ENCODE measurements at places on chromosomes 4 and X.

- no peak for DNase-seq
Observed at GRCh38 chr4:63211776-63212479, 1197.3 kb downstream of the TECRL start.

- DNase-seq, result no peak
Observed at GRCh38 chr4:159195361-159195769, 92.5 kb downstream of the RAPGEF2 start.

- no peak for DNase-seq
Observed at GRCh38 chrX:110667706-110668105, 127.9 kb downstream of the CHRDL1 start.

GRCh38 chr4:104486716-104487504 is 7.8 kb downstream of the CXXC4 start:
- DNase-seq, result no peak

DNA sequence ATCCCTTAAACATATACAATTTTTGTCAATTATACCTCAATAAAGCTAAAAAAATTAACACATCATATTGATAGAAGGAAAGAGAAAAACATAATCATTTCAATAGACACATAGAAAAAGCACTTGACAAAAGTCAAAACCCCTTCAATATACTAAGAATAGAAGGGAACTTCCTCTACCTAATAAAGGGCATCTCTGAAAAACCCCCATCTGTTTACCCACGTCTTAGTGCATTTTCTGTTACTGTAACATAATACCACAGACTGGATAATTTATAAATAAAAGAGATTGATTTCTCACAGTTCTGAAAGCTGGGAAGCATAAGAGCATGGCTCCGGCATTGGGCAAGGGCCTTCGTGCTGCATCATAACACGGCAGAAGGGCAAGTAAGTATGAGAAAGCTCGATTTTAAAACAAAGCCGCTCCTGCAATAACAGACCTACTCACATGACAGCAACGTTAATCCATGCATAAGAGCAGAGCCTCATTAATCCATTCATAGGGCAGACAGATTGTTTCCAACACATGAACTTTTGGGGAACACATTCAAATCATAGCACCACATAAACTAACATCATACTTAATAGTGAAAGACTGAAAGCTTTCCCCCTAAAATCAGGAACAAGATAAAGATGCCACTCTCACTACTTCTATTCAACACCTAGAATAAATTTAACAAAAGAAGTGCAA is 15.7 kb downstream of the STEEP1 start:
- DNase-seq, result no peak

DNA sequence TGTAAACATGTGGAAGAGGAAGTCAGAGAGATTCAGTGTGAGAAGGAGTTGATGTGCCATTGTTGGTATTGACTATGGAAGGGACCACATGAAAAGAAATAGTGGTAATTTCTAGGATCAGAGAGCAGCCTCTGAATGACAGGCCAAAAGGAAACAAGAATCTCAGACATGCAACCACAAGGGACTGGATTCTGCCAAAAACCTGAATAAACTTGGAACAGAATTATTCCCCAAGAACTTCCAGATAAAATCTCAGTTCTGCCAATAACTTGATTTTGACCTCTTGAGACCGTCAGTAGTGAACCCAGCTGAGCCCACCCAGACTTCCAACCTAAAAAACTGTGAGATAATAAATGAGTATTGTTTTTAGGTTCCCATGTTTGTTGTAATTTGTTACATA is 653.6 kb upstream of the NR3C2 start:
- no peak for DNase-seq

GRCh38 chr4:152860046-152860445 is 76.1 kb upstream of the FHDC1 start:
- no peak for DNase-seq

DNA sequence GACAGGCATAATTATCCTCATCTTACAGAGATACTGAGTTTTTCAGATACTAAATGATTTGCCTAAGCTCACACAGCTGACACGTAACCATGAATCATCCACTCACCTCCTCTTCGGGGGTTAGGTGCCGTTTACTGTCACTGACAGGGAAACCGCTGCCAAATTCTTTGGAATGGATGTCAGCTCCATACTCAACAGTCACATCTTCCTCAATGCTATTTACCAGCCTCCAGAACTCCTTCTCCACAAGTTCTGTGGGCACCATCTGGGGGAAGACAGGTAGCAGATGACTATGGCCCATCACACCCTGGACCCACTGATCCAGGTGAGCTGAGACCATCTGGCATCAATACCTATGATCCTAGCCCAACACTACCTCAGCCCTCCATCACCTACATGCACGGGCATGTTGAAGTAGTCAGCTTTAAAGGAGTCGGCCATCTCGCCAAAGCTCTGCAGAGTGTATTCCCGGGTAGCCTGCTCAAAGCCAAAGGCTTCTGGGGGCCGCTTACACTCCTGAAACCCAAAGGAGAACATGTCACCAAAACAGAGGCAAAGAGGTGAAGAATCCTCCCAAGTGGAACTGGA is 13.5 kb downstream of the KDM5C start:
- no peak for DNase-seq

GRCh38 chr4:16772366-16772850 is 126.0 kb downstream of the LDB2 start:
- DNase-seq, result no peak

DNA sequence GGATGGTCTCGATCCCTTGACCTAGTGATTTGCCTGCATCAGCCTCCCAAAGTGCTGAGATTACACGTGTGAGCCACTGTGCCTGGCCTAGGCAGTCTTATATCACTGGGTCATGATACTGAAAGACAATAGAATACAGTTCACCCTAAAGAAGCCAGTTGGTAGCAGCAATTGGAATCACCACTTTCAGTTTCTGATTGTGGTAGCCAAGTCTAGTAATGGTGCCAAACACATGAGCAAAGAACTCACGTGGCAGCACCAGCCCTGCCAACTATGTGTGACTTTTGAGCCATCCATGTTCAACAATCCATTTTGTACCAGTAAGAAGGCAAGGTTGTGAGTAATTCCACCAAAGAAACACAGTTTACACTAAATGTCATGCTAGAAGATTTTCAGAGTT is 548.4 kb downstream of the KLHL13 start:
- no peak for DNase-seq

- DNase-seq, result no peak
Observed at GRCh38 chr4:77347351-77347966, 190.5 kb downstream of the CCNG2 start.

GRCh38 chrX:13024986-13025385 is 19.4 kb downstream of the FAM9C start:
- no peak for DNase-seq

Data from activated T-cell treated with anti-CD3 and anti-CD28 coated beads for 48 hours (primary cell).